ENCODE measurements at places on chromosomes 2 and 18. TPM values are rescaled to one million over a fixed set of nuclear protein-coding genes. Genes with fewer than 3 reads are reported as not detected.
A peak's percentile ranks its signal among the peaks of the same experiment; 100 is the strongest.

Gene TBC1D8
- 7.0 TPM for polyA plus RNA-seq

Gene RABL2A
- polyA plus RNA-seq, result 26.4 TPM

Gene NGEF
- 1.4 TPM for polyA plus RNA-seq

Gene HNMT
- polyA plus RNA-seq, result 1.8 TPM

Gene BMP10
- polyA plus RNA-seq, result not detected

Gene FSHR
- polyA plus RNA-seq, result not detected

Gene STARD6
- polyA plus RNA-seq, result not detected

Gene C2orf78
- 0.02 TPM for polyA plus RNA-seq

Gene FZD7
- polyA plus RNA-seq, result 16.1 TPM

Gene SYT4
- 0.44 TPM for polyA plus RNA-seq

Gene SLC30A3
- polyA plus RNA-seq, result 0.68 TPM

GRCh38 chr2:208334230-208334629 lies 68.2 kb downstream of the PIKFYVE start:
- DNase-seq, result no peak

DNA sequence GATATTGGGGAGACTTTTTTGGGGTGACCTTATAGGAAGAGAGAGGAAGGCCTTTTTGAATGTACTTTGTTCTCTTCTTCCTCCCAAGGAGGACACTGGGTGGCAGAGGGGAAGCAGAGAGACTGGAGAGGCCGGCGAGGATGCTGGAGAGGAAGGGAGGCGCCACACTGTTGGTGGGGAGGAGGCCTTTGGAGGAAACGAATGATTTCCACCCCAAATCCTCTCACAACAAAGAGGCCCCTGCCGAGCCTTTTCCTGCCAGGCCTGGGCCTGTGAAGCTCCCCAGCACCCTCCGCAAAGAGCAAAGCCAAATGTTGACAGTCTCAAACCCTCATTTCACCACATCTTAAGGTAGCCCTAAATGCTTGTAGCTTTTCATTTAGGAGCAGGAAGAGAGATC lies 59.0 kb upstream of the UPP2 start:
- DNase-seq, result no peak

DNA sequence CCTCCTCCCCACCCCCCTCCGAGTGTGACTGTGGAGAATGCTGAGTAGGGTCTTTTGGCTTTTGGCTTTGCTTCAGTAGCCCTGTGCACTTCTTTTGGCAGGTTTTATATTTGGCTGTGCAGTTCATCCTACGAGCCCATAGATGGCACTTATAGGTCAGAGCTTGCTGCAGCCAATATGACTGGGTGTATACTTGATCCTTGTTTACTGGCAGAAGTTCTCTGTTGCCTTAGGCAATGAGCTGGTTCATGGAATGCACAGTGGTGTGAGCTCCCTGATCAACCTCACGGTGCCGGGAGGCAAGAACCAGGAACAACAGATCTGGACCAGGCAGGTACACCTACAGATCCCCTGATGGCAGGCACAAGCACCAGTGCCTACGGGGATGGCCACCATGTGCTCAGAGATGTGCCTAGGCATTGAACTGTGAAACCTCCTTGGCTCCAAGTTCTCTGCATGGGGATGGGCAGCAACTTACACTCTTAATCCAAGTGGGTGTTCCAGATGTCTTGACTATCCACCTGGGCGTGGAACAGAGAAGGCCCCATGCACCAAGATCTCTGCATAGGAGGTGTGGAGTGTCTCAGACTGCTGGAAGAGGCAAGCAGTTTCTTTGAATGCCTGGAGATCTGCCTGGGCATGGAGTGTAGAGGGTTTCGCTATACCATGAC lies 190.4 kb downstream of the KIAA1328 start:
- peak; percentile 4 for DNase-seq

DNA sequence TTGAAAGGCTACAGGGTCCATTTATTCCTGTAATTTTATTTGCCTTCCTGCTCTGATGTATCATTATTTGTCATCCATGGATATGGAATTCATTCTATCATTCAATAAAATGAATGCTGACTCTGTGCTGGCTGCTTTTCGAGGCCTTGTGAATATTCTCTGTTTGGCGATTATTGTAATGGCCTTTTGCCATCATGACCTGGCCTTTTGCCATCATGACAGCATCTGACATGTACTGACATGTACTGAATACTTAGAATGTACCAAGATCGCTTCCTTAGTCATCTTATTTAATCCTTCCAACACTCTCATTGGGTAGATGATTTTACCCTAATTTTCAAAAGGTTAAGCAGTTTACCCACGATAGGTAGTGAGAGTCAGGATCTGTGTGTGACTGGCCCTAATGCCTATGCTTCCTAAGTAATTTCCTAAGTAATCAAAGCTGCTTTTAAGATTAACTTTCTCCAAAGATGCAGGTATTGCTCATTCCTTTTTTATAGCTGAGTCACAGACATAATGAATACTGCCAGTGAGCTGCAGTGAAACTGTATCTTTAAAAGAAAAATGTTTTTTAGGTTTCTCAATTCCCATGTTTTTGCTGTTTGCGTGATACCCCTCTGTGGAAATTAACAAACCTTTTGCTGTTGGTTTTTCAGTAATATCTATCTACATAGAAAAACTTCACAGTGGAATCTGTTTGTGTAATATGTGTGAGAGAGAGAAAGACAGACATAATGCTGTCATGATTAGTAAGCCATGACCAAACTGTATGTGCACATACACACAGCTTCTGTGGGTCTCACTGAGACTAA lies 127.8 kb downstream of the CERS6 start:
- DNase-seq, result no peak

- DNase-seq, result peak; percentile 61
Measured at GRCh38 chr2:170224692-170225294, 46.8 kb downstream of the MYO3B start.

GRCh38 chr18:62651276-62652056 lies 63.9 kb upstream of the PHLPP1 start:
- DNase-seq, result no peak

DNA sequence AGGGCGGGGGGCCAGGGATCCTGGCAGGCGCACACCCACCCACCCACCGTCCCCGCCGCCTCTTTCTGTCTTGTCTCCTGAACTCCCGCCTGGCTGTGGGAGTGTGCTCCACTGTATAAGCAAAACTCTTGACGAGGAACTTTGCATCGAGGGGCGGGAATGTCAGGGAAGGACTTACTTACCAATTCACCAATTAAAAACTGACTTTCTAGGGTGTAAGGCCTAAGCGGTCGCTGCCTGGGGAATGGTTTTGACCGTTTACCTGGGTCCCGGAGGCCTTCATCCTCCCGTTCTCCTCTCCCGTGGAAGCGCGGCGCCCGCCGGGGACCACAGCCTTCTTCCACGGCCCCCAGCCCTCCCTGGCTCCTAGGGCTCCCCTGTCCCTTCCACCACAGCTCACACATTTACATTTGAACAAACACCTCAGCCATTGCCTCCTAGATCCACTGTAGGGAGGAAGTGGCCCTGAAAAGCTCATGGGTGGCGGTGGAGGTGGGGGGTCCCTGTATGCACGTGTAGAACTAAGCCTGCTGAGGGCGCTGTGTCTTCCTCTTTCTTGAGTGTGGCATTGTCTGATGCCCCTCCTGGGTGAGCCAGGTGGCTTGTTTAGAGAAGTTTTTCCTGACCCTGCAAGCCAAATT lies 8.9 kb downstream of the ASIC4 start:
- no peak for DNase-seq

DNA sequence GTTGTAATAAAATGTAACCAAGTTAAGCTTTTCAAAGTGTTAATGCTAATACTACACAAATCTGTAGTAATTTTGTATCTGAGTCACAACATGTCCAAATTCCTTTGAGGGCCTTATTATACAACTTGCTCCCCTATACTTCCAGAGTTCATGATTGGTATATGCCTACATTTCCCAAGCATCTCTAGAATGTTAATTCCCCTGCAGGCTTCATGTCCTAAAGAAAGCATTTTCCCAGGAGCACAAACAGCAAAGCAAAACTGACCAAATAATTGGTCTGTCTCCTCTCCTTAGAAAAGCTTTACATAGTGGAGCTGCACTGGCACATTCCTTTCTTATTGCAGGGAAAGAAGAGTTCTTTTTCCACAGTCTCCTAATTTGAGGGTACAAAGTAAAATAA lies 3.7 kb downstream of the ALS2 start:
- no peak for DNase-seq

GRCh38 chr2:141482697-141483096 lies 648.1 kb downstream of the LRP1B start:
- DNase-seq, result no peak

- DNase-seq, result no peak
Measured at GRCh38 chr2:53854678-53855077, 5.1 kb downstream of the GPR75 start.

DNA sequence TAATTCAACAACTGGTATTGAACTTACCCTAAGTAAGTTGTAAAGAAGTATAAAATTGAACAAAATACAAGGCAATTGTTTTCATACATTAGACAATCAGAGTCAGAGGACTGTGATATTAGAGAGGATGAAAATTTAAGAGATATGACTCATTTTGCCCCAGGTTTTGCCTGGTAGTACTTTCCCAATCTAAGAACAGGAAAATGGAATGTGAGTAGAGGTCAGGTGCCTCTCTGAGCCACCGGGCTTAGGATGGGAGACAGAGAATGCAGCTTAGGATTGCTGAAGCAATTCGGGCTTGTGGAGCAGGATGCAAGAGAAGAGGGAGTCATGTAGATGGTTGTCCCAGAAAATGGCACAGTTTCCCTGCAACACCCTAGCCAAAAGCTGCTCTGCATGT lies 219.7 kb upstream of the CHST9 start:
- DNase-seq, result no peak

DNA sequence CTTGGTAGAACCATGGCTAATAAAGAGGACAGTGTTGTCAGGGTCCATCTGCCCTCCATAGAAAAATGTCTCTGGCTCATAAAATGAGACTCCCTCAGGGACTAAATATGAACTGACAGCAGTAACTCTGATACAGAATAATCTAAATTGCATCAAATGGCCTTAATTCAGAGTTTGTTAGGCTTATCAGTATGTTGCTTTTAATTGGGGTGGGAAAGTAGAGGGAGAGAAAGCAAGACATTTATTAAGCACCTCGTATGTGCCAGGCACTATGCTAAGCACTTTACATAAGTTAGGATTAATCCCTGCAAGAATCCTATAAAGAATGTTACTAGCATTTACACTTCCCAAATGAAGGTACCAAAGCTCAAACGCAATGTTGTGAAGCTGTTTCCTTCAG lies 115.2 kb downstream of the MMADHC start:
- peak; percentile 13 for DNase-seq

GRCh38 chr2:121519732-121520640 lies 10.7 kb upstream of the RNU4ATAC start:
- no peak for DNase-seq

- peak; percentile 73 for DNase-seq
Measured at GRCh38 chr2:232365621-232366321, 12.8 kb upstream of the ALPP start.

DNA sequence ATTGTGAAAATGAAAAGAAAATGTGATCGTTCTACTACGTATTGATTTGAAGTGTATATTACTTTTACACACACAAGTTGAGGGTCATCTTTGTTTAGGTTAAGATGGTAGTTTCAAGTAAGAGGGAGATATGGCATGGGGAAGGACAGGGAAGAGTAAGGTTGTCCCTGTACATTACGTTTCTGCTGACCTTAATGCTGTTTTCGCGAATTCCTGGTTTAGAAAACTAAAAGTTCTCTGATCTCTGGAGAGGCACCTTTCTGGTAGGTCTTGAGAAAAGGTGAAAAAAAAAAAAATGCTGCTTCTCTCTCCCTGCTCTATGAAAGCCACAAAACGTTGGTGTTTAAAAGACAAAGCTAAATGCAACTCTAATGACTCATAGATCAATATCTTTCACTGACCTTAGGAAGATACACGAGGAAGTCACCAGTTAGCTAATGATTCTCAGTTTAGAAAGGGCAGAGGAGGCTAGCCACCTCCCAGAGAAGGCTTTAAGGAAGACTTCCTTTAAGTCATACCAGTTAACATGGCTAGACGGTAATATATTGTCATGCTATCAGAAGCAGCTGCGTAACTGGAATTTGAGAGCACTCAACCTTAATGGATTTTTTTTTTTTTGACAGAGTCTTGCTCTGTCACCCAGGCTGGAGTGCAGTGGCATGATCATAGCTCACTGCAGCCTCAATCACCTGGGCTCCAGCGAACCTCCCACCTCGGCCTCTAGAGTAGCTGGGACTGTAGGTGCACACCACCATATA lies 13.2 kb downstream of the TXNDC2 start:
- DNase-seq, result no peak

- peak; percentile 12 for DNase-seq
Measured at GRCh38 chr2:170202437-170202836, 24.5 kb downstream of the MYO3B start.

GRCh38 chr18:13363359-13363758 lies 144.8 kb downstream of the LDLRAD4 start:
- DNase-seq, result no peak

DNA sequence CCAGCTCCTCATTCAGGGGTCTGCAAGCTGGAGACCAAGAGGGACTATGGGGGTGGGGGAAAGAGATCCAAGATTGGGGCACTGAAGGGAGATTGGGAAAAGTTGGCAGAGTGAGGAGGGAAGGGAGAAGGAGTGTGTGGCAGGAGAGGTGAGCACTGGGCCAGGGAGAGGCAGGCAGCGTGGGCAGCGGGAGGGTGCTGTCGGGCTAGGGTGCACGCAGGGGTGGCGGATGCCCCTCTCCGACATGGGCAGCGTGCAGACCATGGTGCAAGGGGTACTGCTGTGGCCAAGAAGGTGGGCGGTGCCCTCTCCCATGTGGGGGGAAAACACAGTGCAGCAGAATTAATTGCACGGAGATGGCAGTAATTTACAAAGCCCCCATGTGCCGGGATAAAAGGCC lies 74.1 kb downstream of the CELF4 start:
- no peak for DNase-seq

DNA sequence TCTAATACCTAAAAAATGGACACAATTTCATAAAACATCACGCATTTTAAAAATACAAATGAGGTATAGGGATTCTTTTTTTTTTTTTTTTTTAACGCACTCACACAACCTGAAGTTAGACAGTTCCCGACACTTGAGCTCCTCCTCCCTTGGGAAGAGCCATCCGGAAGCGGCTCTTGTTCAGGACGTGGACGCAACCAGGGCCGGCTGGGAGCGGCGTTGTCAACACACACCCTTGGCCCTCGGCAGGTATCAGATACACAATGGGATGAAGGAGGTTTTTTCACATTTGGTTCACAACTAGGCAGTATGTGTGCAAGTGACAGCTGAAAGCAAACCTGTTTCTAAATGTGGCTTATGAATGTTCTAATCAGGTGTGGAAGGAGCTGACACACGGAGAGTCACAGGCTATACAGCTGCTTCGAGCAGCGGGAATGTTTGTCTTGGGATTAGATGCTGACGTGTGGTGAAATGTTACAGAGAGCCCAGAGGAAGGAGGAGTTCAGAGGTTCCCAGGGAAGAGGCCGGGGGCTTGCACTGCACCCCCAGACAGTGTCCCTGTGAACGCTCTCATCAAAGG lies 111.1 kb downstream of the PXDN start:
- DNase-seq, result no peak

DNA sequence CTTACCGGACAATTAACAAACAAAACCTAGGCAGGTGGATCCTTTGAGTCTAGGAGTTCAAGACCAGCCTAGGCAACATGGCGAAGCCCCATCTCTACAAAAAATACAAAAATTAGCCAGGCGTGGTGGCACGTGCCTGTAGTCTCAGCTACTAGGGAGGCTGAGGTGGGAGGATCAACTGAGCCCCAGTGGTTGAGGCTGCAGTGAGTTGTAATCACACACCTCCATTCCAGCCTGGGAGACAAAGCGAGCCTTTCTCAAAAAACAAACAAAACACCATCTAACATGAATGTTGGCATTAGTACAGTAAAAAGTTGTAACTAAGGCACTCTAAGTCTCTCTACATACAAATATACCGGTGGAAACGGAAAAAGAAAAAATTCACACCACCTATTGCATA lies 5.3 kb downstream of the SP3 start:
- no peak for DNase-seq

- DNase-seq, result peak; percentile 84
Measured at GRCh38 chr2:9336576-9337314, 86.6 kb downstream of the ITGB1BP1 start.

Data from SK-N-SH (cell line).